ENCODE measurements at places on chromosomes 6 and 20.

DNA sequence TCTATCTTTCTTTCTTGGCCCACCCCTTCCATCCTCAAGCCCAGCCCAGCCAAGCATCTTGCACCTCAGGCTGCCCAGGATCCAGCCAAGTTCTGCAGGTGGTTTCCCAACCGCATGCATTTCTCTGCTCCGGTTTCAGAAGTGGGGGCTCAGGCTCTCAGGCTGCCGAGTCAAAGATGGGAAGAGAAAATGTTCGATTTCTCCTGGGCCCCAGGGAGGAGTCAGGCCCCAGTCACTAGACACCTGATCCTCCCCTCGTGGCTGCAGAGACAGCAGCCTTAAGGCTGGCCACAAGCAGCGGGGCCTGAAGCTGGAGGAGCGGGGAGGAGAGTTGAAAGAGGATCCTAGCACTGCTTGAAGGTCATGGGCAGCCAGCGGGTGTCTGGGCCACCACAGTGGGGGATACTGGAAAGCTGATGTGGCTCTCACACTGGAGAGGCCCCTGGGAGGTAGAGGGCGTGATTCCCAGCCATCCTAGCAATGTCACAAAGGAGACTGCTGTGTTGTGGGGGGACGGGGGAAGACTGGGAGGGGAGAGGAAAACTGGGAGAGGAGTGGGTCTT lies 42.2 kb upstream of the ZFAND3 start:
- DNase-seq: no peak

- no peak for DNase-seq
Observed at GRCh38 chr20:21510414-21511384, 3.2 kb downstream of the NKX2-2 start.

GRCh38 chr6:72813807-72814596 lies 192.1 kb downstream of the KCNQ5 start:
- no peak for DNase-seq

DNA sequence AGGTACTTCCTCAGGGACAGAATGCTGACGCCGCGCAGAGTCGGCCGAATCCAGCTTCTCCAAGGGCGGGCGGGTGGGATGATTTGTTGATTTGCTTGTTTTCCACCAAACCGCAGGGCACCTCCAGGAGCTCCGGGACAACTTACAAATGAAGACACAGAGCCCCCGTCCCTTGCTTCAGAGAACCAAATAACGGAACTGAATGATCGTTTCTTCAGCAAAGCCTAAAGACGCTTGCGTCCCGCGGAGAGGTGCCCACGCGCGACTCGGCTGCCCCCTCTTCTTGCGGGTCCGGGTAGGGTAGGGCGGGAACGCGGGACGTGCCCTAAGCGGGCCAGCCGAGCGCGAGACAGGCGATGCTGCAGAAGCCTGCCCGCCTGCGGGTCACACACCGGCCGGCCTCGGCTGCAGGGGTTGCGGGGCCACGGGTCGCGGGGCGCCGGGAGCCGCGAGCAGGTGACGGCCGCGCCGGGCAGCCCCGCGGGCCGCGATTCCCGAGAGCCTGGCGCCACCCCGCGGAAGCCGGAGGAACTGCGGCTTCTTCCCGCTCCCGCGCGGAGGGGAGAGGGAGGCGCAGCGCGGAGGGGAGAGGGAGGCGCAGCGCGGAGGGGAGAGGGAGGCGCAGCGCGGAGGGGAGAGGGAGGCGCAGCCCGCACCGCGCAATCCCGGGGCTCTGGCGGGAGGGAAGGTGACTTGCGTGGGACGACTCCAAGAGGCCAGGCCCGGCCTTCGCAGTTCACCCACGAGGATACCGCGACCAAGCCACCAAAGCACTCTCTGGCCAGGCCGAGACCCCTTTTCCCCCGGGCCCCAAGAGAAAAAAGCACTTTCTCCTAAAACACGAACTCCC lies 7.7 kb upstream of the FOXF2 start:
- no peak for DNase-seq

DNA sequence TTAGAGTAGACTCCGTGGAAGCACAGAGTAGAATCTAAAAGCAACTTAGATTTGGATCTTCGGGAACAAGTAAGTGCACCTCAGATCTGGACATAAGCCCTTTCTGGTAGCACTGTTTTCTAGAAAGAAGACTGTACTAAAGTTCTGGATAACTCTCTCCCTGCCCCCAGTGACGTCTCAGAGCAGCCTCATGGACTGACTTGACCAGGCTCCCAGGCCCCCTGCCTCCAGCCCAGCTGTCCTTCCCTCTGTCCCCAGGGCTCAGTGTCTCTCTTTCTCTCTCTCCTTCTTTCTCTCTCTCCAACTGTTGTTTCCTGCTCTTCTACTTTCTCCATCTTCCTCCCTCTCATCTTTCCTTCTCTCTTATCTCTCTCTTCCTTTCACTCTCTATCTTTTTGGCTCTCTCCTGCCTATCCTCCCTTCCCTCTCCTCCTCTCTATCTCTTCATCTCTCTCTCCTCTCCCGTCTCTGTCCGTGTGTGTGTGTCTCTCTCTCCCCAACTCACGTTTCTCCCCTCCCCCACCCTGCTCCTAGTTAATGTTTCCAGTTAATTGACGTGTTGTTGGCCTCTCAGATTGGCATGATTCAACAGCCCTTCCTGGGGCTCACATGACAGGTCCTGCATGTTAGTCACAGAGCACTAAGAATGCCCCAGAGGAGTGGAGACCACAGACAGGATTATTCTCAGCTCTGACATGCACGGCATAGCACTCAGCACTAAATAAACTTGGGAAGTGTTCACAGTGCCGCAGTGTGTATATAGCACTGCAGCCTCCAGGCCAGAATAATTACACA lies 180.4 kb upstream of the FOXQ1 start:
- no peak for DNase-seq

DNA sequence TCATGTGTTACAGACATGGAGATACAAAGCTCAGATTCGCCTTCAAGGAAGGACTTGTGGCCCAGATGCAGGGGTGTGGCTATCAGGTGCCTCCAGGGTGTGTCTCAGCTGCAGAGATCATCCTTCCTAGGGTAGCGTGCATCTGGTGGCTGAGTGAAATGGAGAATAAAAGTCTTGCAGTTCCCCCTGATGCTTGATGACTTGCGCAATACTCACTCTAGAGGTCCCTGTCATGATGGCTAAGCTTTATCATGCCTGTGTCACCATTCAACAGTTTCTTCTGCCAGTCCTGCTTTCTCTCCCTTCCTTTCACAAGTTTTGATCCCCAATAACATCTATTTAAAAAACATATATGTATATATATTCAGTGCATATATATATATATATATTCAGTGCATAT lies 228.1 kb downstream of the PAX1 start:
- DNase-seq: no peak

- no peak for DNase-seq
Observed at GRCh38 chr20:1033751-1034414, 31.8 kb upstream of the RSPO4 start.

GRCh38 chr6:156645097-156645496 lies 132.1 kb upstream of the ARID1B start:
- no peak for DNase-seq

GRCh38 chr6:34736823-34737222 lies 20.5 kb upstream of the SNRPC start:
- DNase-seq: no peak

GRCh38 chr6:165146456-165146855 lies 162.9 kb downstream of the C6orf118 start:
- no peak for DNase-seq

All from cortex of kidney (tissue), 1 donor.